ENCODE measurements at places on chromosomes 11 and 22.
A peak's percentile ranks its signal among the peaks of the same experiment; 100 is the strongest.

GRCh38 chr11:132658696-132659095, 873.6 kb downstream of the OPCML start:
- DNase-seq = no peak

DNA sequence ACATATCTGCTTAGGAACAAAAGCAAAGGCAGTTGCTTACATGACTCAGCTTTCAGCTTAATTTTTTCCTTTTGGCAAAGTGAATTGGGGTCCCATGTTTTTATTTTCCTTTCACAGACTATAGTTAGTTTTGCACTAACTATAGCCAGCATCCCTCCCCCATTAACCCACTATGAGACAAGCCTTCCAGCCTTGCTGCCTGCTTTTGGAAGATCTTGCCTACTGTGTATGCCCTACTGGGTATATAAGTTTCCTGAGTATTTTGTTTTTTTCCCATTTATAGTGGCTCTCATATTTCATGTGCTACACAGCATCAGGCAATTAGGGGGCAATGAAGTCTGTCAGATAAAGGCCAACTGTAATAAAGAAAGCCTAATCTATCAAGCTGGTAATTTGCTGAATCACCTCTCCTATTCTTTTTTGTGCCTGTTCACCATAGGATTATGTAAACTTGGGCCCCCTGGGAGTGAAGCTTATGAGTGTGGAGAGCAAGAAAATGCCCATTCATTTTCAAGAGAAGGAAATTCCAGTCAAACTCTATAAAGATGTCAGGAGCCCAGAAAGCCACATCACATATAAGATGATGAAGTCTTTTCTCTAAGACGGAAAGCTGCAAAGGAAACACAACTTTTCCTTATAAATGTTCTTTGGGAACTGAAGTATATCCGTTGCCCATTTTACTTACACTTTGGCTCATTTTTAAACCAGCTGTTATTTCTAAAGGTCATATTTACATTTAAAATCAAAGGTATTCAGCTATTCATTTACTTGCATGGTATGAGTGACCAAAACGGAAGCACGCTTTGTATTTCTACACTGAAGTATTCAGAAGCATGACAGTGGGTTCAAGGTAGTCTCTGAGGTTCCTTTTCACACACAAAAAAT, 64.0 kb downstream of the CCDC83 start:
- DNase-seq = no peak

DNA sequence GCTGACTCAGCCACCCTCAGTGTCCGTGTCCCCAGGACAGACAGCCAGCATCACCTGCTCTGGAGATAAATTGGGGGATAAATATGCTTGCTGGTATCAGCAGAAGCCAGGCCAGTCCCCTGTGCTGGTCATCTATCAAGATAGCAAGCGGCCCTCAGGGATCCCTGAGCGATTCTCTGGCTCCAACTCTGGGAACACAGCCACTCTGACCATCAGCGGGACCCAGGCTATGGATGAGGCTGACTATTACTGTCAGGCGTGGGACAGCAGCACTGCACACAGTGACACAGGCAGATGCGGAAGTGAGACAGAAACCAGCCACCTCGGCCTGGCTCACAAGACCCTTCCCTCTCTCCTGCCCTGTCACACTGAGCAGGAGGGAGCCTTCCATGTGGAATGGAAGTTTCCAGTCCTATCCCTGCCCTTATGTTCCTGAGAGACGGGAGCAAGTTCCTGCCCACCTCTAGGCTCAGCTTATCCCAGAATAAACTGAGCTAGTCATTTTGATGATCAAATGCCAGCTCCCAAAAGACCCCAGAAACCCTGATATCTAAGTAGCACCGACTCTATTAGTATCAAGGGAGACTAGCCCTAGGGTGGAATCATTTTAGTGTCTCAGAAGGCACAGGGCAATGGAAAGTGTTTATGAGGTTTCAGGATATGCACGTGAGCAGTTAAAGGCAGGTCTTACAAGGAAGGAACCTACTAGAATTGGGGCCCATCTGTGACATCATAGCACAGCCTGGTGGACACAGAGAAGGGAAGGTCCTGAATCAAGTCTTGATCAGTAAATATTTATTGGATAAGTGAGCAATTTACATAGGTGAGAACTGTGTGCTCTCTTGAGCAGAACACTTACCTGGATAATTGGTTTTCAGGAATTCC, 6.3 kb upstream of the IGLL5 start:
- DNase-seq = no peak

GRCh38 chr11:7014118-7014517, 6.0 kb downstream of the ZNF214 start:
- DNase-seq = no peak

DNA sequence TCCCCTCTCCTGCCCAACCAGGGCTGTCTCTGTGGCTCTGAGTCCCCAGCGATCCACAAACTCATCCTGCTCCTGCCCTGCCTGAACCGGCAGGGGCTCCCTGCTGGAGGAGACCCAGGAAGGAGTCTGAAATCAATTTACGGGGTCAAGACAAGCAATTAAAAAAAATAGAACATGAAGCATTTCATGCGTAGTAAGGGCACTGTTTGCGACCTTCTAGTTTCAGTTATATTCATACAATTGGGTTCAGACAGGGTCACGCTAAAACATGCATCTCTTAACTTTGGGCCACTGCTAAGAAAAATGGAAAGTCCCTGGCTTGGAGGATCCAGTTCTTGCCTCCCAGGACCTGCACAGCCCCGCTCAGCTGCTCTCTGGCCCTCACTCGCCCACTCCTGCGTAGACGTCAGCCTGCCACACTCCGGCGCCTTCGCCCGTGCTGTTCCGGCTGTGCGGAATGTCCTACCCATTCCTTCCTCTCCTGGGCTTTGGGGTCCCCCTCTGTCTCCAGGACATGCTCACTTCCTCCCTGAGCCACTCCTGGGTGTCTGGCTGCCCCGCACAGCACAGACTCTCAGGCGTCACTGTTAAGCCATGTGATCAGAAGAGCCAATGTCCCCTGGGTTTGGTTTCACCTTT, 12.8 kb downstream of the NFAM1 start:
- no peak for DNase-seq

GRCh38 chr22:43731988-43732387, 80.1 kb downstream of the EFCAB6 start:
- DNase-seq = no peak

GRCh38 chr22:48488149-48488551, 1339.5 kb downstream of the BRD1 start:
- no peak for DNase-seq

DNA sequence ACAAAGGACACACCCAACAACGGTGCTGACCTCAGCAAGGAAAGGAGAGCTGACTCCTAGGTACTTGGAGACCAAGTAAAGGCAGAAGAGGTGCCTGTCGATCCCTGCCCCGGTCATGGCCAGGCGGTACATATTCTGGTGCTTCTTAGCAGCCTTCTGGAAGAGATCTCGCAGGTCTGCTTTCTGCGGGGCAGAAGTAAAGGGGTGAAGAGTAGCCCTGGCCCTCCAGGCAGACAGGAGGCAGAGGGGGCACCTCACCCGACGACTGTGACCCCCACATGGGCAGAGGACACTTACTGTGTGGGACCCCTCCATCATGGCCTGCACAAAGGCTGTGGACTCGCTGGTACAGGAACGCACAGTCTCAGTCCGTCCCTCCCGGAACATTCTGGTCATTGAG, 7.4 kb downstream of the CPT1B start:
- no peak for DNase-seq

- no peak for DNase-seq
Measured at GRCh38 chr11:129817534-129818051, 1.9 kb downstream of the TMEM45B start.

- DNase-seq = no peak
Measured at GRCh38 chr11:126229858-126230540, 18.4 kb downstream of the FAM118B start.

GRCh38 chr22:35478633-35479107, 62.0 kb upstream of the RASD2 start:
- no peak for DNase-seq

DNA sequence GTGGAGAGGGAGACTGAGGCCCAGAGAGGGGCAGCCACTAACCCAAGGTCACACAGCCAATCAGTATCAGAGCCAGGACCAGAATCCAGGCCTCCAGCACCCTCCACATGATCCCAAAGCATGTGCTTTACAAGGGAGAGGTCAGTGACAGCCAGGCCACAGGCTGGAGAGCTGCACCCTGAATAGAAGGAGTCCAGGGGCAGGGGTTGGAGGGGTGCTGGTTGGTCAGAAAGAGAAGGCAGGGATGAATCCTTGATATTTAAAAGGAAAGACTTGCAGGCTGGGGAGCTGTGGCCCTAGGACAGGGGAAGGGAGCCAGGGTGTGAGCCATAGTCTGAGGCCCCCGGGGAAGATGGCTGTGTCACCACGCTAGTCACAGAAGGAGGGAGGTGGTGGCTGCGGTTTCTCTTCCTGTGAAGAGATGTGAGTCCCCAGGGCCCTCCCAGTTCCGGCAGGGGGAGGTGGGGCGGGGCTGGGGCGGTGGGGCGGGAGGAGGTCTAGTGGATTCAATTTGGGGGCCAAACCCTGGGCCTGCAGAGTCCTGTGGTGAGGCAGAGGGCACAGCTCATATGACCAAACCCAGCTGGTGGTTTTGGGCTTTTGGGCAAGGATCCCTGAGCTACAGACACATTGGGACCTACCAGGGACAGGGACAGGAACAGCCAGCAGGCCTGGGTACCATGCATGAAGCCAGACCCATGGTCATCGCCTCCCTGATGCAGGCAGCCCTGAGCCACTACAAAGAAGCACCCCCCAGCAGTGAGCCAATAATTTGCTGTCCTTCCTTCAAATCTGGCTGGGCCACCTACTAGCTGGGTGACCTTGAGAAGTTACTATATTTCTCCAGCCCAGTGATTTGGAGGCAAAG, 14.0 kb downstream of the RAC2 start:
- peak; percentile 83 for DNase-seq

DNA sequence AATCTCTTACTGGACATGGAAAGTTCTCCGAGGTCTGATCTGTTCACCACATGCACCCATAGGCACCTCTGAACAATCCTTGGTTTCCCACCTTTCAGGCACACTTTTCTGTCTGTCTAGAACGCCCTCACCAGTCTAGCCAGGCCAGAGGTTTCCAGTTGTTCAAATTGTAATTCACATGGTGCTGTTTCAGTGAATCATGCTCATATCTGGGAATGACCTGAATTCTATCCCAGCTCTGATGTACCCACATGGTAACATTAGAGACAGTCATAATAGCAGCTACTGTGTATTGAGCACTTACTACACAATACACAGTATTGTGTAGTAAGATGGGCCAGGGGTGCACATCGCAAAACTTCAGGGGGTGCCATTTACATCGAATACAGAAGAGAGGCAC, 138.2 kb downstream of the COMMD9 start:
- DNase-seq = no peak

GRCh38 chr11:45618897-45619296, 46.5 kb downstream of the CHST1 start:
- no peak for DNase-seq

GRCh38 chr11:18457450-18457849, 1.8 kb downstream of the LDHAL6A start:
- no peak for DNase-seq

DNA sequence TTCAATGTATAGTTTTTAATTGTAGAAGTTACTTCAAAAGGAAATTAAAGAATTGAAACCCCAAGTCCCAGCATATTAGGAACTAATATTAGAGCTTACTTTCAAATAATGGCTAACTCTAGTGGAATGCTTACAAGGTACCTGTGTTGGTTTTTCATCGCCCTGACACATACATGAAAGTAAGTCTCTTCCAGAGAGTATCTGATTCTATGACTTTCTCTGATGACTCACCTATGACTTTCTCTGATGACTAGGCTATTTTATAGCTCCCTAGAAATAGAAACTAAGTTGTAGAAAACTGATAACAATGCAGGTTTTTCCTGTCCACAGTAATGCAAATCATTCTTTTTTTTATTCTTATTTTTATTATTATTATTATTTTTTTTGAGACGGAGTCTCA, 33.6 kb upstream of the MMP7 start:
- DNase-seq = no peak

DNA sequence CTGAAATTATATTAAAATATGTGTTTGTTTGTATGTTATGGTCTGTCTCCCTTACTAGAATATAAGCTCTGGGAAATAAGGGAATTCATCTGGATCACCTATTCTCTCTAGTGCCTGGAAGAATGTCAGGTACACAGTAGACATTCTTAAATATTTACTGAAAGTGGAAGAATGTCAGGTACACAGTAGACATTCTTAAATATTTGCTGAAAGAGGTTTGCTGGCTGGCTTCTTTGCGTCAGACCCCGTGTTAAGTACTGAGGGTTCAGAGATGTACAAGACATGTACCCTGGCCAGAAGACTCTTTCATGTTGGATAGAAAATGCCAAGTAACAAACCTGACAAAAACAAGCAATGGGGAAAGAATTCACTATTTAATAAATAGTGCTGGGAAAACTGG, 199.1 kb downstream of the INSC start:
- DNase-seq = no peak

- no peak for DNase-seq
Measured at GRCh38 chr22:17113600-17113999, 7.6 kb downstream of the TMEM121B start.

DNA sequence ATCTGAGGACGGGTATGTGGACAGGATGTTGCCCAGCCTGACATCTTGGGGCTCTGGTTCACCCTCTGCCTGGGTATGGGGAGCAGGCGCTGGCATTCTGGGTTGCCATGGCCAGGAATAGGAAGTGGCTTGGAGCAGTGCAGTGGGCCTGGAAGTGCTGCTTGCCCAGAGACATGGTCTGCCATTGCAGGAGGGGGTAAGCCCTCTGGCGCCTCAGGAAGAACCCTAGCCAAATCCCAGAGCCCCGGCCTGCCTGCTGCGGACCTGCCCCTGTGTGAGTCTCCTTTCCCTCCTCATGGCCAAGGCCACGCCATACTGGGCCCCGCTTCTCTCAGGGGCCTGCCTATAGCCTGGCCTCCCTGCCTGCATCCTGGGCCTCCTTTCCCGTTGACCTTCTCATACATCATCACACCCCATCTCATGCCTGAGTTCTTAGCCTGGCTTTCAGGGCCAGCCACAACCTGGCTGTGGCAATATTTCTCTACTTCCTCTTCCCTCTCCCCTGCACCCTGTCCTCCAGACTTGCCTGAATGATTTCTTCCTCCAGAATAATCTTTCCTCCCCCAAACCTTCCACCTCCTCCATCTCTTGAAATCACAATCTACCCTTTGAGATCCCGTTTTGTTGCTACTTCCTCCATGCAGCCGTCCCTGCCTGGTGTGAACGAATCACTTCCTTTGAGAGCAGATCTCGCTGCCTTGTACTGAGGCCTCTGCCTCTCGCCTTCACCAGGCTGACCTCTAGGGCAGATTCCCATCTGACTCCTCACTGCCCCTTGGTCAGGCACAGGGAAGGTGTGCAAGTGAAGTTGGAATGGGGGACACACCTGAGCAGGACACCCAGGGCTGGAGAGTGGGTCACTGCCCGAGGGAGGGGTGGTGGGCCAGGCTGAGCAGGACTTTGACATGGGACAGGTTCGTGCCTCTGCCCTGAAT, 5.2 kb downstream of the CAPN5 start:
- no peak for DNase-seq

- no peak for DNase-seq
Measured at GRCh38 chr11:112156956-112157766, 6.7 kb downstream of the IL18 start.

- DNase-seq = no peak
Measured at GRCh38 chr11:104610635-104611034, 287.6 kb downstream of the CASP12 start.

Measured in T-cell (primary cell).